Urinary bladder (tissue), 4 donors: ENCODE measurements at places on chromosomes 13 and 19. TPM values are rescaled to one million over a fixed set of nuclear protein-coding genes. Genes with fewer than 3 reads are reported as not detected.

Gene RPS5
- 1,214 TPM for total RNA-seq

Gene OR10H2
- not detected for total RNA-seq

Gene PSG3
- not detected for total RNA-seq

Gene NLRP4
- total RNA-seq, result not detected

Gene DMRTC2
- not detected for total RNA-seq

Gene HPN
- total RNA-seq, result not detected

Gene MISP
- total RNA-seq, result 1.4 TPM

DNA sequence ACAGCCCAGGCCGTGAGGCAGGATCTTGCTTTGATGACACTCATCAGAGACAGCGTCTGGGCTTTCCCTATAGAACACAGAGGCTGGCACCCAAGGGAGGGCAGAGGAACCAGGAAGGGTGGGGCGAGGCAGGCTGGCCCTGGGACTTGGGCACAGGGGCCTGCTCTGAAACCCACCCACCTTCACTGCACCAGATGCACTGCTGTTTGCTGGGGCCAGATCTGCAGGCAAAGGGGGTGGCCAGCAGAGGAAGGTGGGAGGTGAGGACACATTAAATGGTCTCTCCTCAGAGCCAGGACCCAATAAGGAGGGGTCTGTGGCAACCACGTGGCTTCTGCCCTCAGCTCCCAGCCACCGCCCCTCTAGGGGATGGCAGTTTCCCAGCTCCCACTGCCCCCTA, 6.6 kb upstream of the VSTM2B start:
- no peak for DNase-seq

DNA sequence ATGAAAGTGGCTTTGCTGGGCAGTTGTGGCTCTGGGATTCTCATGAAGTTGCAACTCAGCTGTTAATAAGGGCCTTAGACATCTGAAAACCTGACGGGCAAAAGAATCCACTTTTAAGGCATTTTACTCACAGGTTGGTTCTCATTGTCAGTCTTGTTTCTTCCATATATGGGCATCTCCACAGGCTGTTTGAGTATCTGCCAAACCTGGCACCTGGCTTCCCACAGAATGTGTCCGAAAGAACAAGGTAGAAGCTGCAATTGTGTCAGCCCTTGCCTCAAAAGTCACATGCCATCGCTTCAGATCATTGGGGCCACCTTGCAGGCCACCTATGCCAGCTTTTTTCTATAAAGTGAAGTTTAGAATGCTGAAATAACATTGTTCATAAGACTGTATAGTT, 102.4 kb downstream of the KCTD12 start:
- no peak for DNase-seq

DNA sequence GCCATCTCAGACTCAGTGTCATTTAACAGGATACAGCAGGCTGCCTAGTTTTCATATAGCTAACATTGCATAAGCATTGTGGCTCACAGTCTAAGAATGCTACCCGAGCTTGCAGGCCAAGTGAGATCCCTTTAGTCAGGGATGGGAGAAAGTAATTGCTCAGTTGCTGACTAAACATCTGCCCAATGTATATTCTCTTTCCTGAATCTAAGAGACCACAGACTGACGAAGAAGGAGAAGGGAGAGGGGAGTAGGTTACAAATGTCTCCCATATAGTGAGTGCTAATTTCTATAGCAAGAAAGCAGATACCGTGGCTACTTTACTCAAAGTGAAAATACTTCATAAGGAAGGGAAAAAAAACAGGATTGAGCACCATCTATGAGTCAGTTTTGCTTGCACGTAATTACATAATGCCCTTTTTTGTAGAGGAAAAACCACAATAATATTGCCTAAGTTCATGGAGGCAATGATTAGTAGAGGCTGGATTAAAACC, 453.9 kb downstream of the COG6 start:
- no peak for DNase-seq

DNA sequence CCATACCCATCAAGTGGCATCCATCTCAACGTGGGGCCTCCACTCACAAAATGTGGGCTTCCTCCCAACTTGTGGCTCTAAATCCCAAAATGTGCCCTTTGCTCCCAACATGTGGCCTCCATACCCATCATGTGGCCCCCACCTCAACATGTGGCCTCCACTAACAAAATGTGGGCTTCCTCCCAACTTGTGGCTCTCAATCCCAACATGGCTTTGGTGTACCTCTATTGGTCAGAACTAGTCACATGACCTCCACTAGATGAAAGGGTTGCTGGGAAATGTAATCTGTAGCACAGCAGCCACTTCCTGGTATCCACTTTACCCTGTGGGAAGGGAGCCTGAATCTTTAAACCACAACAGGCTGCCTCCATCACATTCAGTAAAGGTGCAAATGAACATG, 10.1 kb upstream of the ACER1 start:
- DNase-seq, result no peak

GRCh38 chr19:38375748-38376147, 1.4 kb downstream of the PSMD8 start:
- no peak for DNase-seq

DNA sequence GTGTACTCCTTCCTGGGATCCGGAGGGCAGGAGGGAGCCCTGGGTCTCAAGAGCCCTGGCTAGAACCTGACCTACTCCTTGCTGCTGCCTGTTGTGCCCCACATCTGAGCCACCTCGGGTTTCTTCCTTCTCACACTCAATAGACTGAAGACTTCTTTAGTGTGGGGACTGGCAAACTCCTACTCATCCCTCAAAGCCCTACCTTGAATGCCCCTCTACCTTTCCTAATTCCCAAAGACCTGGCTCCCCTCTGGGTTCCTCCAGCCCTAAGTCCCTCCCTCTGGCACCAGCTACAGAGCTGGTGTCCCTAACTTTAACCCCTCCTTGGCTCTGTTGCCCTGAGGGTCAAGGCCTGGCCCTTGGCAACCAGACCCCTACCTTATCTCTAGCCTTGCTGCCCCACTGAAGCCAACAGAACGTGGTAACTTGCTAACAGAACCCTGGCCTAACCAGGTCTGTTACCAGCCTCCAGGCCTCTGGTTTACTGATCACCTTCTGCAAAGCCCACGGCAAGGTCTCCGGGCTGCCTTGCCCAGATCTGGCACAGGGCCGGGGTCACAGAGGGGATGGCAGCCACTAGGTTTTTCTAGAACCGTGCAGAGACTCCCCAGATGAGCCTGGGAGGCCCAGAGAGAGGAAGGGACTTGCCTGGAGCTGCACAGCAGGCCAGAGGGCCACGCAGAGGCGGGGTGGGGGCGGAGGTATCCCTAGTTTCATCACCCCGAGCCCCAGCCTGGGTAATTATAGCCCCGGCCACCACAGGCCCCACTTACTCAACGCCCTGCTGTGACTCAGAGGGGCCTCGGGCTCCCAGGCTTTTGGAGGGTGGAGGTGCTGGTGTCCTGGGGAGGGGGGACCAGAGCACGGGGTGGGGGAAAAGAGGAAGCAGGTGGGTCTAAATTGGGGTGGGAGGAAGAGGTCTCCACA, 15.3 kb downstream of the ZBTB7A start:
- no peak for DNase-seq

DNA sequence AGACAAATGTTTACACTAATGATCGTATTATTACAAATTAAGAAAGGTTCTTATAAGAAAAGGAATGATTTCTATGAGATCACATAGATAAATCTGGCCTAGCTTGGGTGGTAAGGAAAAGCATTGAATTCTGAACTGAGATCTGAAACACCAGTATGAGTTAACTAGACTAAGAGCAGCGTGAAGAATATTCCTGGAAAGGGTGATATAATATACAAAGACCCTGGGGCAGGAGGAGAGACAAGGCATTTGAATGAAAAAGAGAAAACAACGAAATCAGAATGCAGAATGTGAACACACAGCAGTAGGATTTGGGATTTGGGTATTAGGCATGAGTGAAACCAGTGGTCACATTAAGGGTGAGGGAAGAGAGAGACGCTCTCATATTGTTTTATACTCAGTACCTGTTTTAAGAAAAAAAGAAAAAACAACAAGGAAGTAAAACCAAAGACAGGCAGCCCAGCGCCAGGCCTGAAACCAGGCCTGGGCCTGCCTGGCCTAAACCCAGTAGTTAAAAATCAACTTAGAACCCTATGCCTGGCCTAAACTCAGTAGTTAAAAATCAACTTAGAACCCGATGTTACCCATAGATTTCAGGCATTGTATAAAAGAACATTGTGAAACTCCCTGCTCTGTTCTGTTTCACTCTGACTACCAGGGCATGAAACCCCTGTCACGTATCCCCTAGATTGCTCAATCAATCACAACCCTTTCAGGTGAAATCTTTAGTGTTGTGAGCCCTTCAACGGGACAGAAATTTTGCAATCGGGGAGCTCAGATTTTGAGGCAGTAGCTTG, 287.1 kb downstream of the ITGBL1 start:
- no peak for DNase-seq

DNA sequence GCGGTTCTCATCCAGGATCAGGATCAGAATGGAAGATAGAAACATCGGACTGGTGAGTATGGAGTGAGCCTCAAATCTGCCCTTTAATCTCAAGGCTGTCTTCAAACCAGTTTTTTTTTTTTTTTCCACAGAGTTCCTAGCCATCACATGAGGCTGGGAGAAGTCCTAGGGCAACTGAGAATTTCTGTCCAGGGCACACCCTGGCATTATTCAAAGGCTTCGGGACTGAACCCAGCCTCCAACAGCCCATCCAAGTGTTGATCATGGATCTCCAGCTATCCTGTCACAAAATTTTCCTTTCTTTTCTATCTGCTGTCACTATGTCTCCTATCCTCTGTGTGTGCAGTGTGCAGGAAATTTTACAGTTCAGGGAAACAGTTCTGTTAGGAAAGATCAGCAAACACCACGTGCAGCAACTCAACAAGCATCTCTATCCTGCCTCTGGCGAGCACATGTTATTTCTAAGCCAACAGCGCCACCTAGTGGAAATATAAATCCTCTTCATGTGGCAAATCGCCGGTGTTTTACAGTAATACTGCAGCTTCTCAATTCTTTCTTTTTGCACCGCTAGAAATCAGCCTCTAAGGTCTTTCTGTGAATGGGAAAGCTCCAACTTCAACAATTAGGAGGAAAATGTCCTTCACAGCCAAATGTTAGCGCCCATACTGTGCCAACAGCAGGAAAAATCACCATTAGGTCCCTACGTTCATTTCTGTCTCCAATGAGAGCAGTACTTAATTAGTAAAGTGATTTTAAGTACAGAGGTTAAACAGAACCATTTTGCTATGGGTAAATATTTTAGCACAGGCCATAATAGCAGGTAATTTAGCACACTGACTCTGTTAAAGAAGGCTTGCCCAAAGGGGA, 21.4 kb upstream of the ZNF181 start:
- DNase-seq, result no peak

DNA sequence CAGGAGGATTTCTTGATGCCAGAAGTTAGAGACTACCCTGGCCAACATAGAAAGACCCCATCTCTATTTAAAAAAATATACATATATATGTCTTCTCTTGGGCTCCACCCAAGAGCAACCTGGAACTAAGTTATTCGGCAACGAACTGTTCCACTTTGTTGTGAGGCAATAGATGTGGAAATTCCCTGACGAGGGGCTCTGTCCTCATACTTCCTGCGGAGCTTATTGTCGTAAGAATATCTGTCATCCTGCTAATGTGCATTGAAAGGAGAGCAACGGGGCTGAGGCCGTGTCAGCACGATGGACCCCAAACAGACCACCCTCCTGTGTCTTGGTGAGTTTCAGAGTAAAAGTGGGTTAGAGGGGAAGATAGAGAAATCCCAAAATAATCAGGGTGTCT, at the start of gene FCAR:
Gene FCAR, plus strand, starts transcription at position 246 of the 400 bp plus-strand sequence. Its CDS starts 55 bp downstream, at position 301.
- no peak for DNase-seq

DNA sequence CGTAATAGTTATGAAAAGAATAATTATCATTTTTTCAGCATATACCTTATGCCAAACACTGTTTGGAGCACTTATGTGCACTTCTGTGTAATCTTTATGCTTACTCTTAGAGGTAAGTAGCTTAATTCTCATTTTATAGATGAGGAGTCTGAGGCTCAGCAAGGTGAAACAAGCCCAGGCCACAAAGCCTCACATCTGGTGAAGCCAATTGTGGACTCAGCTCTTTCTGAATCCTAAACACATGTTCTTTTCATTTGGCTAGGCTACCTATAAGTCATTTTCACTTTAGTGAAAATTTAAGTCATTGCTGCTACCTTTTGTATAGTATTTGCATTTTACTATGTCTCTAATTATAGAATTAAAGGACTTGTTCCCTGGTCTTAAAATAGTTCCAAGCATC, 84.0 kb downstream of the CYSLTR2 start:
- DNase-seq, result no peak

GRCh38 chr19:38849860-38850435, at the start of gene HNRNPL:
HNRNPL (minus strand) TSS chr19:38849986; CDS start chr19:38849966, 20 bp downstream.
- peak; percentile 100 for DNase-seq

- DNase-seq, result no peak
Measured at GRCh38 chr13:103222683-103223082, 156.5 kb upstream of the SLC10A2 start.

- DNase-seq, result no peak
Measured at GRCh38 chr19:3687774-3688706, 12.2 kb downstream of the PIP5K1C start.

- DNase-seq, result no peak
Measured at GRCh38 chr13:101939370-101939769, 462.5 kb downstream of the FGF14 start.

DNA sequence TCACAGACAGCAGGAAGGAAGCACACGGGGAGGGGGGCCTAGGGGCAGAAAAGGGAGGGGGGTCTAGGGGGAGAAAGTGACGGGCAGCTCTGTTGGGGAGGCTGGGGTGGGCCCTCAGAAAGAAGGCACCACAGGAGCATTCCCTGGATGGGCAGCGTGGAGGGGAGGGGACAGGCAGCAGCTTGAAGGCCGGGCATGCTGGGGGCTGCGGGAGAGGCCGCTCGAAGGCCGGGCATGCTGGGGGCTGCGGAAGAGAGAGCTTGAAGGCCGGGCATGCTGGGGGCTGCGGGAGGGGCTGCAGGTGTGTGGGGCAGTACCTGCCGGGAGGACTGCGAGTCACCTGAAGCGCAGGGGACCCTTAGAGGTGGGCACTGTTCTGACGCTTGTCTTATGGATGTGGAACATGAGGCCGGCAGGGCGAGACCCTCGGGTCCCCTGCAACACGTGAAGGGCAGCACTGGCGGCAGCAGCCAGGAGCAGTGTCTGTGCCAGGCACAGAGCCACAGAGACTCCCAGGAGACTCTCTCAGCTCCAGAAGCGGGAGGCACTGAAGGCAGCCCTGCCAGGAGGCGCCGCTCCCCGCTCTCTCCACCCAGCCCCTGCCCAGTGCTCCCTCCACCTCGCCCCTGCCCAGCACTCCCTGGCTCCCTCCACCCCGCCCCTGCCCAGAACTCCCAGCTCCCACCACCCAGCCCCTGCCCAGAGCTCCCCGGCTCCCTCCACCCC, 13.3 kb downstream of the ZNF787 start:
- no peak for DNase-seq

DNA sequence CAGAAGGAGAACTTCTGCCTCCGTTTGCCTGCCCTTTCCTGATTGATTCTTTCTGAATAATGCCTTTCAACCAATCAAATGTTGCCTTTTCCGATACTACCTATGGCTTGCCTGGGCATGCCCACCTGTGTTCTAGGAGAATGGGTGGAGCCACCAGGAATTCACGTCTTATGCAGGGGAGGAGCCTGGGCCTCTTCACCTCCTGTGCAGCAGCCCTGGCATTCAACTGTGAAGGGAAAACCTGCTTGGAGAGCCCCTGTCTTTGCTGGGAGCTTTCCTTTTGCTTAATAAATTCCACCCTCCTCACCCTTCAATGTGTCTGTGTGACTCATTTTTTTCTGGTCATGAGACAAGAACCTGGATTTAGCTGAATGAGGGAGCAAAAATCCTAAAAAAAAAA, 730.7 kb downstream of the UQCRFS1 start:
- no peak for DNase-seq

- no peak for DNase-seq
Measured at GRCh38 chr13:51920786-51921185, 59.0 kb downstream of the CCDC70 start.
